ENCODE measurements at places on chromosomes 13 and 19.

DNA sequence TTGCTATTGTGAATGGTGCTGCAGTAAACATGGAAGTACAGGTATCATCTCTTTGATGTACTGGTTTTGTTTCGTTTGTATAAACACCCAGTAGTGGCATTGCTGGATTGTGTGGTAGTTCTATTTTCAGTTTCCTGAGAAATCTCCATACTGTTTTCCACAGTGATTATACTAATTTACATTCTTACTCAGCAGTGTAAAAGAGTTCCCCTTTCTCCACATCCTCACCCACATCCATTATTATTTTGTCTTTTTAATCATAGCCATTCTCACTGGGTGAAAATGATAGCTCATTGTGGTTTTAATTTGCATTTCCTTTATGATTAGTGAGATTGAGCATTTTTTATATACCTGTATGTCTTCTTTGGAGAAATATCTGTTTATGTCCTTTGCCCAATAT, 62.3 kb upstream of the PARP4 start:
- DNase-seq: no peak

DNA sequence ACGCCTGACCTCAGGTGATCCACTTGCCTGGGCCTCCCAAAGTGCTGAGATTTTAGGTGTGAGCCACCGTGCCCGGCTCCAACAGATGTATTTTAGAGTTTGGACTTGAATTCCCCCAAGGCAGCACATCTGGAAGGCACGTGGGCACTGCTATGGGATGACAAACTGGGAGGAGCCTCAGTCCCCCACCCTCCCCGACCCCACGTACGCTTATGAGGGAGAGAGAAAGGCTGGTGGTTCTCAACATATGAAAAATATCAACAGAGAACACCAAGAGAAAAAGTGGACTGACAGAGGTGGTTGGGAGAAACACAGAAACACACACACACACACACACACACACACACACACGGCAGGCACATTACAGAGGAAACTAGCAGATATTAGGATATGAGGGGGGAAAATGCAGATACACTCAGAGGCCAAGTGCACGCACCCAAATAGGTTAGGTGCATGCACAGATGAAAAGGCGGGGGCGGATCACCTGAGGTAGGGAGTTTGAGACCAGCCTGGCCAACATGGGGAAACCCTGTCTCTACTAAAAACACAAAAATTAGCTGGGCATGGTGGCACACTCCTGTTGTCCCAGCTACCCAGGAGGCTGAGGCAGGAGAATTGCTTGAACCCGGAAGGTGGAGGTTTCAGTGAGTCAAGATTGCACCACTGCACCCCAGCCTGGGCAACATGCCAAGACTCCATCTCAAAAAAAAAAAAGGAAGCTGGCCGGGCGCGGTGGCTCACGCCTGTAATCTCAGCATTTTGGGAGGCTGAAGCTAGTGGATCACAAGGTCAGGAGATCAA, 3.2 kb downstream of the STX10 start:
- no peak for DNase-seq

DNA sequence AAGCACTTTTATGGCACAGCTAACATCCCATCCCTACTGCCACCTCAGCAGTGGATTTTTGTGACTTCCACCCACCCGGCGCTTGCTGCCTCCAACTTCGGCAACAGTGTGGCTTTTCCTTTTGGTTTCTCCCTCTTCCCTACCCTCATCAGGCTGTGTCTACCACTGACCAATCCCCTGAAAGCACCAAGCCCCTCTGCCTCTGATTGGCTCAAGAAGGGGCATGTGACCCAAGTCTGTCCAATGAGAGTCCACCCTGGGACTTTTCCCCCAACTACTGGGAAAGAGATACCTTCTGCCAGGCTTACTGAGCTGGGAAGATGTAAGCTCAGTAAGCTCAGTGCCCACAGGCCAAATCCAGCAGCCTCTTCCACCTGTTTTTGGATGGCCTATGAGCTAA, 5.8 kb downstream of the SMIM7 start:
- peak; percentile 82 for DNase-seq

- DNase-seq: no peak
Observed at GRCh38 chr19:55254625-55254977, 4.2 kb downstream of the PPP6R1 start.

- peak; percentile 100 for DNase-seq
Observed at GRCh38 chr13:31209172-31209840, 9.5 kb downstream of the B3GLCT start.

GRCh38 chr13:73065665-73066340, 7.0 kb downstream of the KLF5 start:
- DNase-seq: no peak

GRCh38 chr19:3792114-3792513, 5.9 kb upstream of the MATK start:
- DNase-seq: no peak

DNA sequence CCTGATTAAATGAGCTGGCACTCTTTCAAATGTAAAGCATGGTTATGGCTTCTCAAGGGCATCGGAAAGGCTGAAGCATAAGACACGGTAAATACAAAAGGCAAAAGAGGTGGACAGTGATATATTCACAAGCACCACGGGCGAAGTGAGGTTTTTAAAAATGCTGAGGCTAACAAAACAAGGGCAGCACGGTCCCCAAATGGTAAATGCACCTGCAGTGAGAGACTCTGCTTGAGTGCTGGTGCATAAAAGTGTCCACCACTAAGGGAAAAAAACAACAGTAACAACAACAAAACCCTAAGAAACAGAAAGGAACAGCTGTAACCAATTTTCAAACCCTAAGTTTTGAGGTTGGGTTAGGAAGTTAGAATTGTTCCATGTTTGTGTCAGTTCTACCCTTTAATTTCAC, 234.9 kb downstream of the PCDH9 start:
- DNase-seq: no peak

DNA sequence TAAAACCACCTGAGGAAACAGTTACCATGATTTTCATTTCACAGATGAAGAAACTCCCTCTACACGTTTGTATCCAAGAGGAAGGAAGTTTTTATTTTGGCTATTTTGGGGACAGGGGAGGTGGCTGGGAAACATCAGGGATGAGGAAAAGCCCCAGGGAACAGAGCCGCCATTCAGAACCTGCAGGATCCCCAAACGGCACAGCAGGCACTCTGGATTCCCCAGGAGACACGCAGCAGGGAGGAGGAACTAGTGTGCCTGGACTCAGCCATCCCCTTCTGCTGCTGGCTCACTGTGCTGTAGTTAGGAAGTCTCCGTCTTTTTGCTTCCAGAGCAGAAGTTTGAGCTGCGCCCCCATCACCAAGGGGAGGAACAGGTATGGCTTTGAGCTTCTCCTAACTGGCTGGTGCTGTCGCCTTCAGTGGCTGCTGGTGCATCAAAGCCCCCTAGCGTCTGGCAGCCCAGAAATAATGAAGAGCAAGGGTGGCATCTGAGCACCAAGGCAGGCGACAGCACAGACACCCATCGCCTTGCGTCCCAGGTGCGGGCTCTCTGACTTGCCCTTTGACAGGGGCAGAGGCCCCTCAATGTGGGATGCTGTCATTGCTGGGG, 4.2 kb downstream of the NAPA start:
- no peak for DNase-seq

DNA sequence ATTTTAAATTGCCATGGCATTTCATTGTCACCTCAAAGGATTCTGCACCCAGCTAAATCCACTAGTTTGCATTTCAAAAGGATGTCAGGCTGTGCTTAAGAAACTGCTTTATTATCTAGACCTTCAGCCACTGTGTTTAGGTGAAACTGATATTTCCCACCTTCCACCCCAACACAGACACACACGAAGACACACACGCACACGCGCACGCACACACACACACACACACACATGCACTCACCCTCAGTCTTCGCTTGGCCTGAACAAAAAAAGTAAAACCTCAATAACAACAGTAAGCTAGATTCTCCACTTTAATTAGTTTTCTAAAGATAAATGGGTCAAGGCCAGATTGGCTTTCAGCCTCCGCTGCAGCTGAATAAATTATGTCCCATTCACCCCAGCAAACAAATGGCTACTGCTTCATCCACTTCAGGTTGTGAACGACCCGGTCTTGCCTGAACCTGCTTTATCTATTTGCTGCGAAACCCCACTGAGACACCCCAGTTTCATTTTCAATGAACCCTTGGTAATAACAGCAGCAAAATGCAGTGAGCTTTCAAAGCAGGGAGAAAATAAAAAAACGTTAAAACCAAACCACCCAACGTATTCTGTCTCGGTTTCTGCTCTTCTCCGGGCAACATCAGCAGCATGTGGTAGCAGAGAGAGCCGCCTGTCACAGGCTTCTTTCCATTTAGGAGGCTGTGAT, 166.8 kb downstream of the DCT start:
- no peak for DNase-seq

- peak; percentile 16 for DNase-seq
Observed at GRCh38 chr19:6219586-6220290, 60.0 kb downstream of the MLLT1 start.

GRCh38 chr13:99572921-99573320, 71.6 kb downstream of the TM9SF2 start:
- DNase-seq: peak; percentile 16

GRCh38 chr19:18474366-18474887, 36.5 kb upstream of the ISYNA1 start:
- no peak for DNase-seq

GRCh38 chr13:54965881-54966280, 1937.3 kb downstream of the OLFM4 start:
- no peak for DNase-seq

GRCh38 chr13:99273128-99273527, 14.9 kb upstream of the GPR18 start:
- DNase-seq: no peak

GRCh38 chr13:92512852-92513251, 713.8 kb upstream of the GPC6 start:
- no peak for DNase-seq

- DNase-seq: no peak
Observed at GRCh38 chr13:113934576-113934975, 39.3 kb downstream of the C13orf46 start.
